ENCODE measurements at places on chromosomes 16 and 17.

DNA sequence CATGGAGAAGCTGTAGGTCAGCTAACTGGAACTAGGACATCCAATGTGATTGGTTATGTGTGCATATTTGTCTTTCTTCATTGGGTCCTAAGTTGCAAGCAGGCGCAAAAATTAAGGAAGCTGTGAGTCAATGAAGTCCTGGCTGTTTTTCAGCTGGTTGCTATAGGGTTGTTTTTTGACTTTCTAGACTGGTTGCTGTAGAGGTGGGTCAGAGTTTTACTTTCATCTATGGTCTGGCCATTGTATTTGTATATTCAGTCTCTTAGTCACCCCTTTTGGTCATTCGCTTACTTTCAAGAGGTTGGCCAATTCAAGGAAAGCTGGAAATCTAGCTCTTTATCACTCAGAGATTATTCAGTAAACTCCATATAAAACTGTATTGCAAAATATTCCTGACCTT is 62.0 kb upstream of the AMZ2 start:
- no peak for DNase-seq

GRCh38 chr16:10561425-10561824 is 19.0 kb downstream of the EMP2 start:
- DNase-seq = no peak

DNA sequence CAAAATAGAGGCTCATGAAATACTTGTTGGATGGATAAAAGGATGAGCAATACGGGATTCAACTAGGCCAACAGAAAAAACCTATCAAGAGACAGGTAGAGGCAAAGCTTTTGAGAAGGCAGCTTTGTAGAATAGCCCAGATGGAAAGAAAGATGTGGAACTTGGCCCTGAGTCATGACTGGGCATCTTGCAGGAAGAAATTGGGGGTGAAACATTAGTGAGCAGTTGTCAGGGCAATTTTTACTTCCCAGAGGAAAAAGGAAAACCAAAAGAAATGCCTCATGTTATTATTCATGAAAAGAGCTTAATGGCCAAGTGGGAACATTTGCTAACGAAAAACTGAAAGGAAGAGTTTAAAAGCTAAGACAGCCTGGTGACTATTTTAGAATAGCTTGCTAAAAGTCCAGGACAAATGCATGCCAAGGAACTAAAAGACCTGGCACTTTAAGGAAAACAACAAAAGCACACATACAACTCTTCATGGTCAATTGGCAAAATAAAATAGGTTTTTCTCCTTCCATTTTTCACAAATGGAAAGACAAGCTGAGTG is 180.1 kb downstream of the HS3ST3A1 start:
- no peak for DNase-seq

DNA sequence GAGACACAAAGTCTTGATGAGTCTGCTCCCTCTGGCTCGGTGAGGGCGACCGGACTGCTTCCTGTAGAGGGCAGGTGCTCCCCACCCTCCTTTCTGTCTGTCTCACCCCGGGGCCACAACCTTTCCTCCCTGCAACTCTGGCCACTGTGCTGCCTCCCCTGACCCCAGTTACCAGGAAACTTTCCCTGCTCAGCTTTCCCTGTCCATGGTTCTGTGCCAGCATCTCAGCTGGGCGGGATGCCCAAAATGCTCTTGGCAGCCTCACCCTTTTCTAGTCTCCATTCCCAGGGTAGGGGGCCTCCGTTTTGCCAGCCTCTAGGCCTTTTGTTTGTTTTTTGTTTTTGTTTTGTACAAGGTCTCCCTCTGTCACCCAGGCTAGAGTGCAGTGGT is 1.4 kb downstream of the PLD2 start:
- DNase-seq = no peak

GRCh38 chr17:76626442-76626841 is 17.1 kb downstream of the ST6GALNAC1 start:
- no peak for DNase-seq

GRCh38 chr16:30728899-30729672 is 19.1 kb upstream of the PHKG2 start:
- no peak for DNase-seq

DNA sequence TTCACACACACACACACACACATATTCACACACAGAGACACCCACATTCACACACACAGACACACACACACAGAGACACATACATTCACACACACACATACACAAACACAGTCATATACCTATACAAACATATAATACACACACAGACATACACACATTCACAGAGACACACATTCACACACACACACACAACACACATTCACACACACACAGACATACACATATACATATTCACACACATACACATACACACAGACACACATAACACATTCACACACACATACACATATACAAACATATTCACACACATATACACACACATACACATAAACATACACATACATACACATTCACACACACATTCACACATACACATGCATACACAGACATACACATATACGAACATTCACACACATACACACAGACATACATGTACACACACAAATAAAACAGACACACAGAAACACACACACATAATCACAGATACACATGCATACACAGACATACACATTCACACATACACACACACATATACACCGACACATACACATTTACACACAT is 7.9 kb downstream of the PRCD start:
- no peak for DNase-seq

- no peak for DNase-seq
Observed at GRCh38 chr16:6803176-6803575, 529.5 kb upstream of the RBFOX1 start.

- DNase-seq = no peak
Observed at GRCh38 chr16:2157480-2158261, 2.1 kb downstream of the TRAF7 start.

- DNase-seq = no peak
Observed at GRCh38 chr17:75637143-75637538, 3.9 kb downstream of the SMIM5 start.

- DNase-seq = no peak
Observed at GRCh38 chr16:56351481-56351880, 73.9 kb downstream of the AMFR start.

DNA sequence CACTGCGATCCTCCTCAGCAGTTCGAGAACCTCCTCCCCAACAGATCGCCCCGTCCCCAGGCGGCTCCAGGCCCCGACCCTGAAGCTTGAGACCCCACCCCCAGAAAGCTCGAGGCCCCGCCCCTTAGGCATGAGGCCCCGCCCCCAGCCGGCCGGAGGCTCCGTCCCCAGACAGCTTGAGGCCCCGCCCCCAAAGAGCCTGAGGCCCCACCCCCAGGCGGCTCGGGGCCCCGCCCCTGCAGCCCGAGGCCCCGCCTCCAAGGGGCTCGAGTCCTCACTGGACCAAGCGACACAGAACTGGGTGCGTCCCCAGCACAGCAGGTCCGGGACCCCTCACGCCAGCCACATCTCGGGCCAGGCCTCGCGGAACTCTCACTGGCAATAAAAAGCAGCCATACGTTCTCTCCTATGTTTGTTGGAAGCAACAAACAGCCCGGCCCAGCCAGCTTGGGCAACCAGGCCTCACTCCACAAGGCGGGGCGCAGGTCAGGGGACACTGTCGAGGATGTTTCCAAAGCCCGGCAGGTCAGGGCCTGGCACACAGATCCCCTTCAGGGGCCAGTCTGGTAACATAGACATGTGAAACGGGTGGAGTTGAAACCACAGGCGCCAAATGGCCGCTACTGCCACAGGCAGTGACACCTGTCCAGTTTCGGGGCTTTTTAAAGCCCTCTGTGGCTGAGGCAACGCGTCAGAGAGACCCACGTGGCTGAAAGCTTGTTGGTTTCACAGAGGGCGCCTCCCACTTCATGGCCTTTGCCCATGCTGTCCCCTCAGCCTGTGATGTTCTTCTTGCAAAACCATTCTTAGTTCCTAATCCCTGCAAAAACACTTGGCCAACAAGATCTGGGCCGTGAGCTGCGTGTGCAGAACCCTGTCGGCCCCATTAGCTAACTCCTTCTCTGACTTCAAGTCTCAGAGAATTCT is 224.2 kb downstream of the PARN start:
- no peak for DNase-seq

- DNase-seq = no peak
Observed at GRCh38 chr17:55996826-55997225, 156.4 kb upstream of the ANKFN1 start.

DNA sequence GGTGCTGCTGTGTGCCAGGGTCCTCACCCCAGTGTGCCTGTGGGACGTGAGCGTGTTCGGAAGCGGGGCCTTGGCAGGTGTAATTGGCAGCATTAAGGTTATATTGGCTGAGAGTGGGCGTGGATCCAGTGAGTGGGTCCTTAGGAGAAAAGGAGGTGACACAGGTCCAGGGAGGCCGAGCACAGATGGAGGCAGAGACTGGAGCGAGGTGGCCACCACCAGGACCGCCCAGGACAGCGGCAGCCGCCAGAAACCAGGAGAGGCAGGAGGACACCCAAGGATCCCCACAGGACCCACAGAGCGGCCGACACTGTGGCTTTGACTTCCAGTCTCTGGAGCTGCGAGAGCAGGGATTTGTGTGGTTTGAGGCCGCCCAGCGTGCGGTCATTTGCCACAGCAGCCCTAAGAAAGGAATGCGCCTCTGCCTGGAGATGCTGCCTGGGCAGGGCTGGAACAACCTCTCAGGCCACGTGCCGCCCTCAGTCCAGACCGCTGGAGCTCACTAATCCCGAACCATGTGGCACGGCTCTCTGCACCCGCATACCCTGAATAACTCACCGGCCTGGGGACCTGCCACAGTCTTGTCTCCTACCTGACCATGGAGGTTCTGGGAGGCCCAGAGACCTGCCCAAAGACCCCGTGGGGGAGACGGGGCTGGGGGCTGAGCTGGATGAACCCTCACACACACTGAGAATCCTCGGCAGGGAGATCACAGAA is 45.4 kb downstream of the SOX8 start:
- no peak for DNase-seq

- no peak for DNase-seq
Observed at GRCh38 chr17:15942207-15942833, 2.6 kb upstream of the ADORA2B start.

DNA sequence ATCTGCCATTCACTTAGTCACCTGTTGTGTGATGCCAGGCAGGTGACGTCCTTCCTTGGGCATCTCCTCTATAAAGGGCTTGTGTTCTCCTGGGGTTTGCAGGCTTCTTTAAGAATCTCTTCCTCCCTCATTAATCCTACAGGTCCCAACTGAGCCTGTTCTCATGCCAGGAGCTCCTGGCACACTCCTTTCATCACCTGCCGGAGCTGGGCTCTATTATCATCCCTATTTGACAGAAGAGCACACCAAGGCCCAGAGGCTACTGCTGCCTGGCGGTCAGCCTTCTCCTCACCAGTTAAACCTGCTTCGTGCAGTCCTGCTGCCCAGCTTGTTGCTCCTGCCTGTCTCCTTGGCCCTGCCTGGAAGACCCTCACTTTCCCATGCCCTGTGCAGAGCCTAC is 51.2 kb downstream of the RAI1 start:
- DNase-seq = no peak

DNA sequence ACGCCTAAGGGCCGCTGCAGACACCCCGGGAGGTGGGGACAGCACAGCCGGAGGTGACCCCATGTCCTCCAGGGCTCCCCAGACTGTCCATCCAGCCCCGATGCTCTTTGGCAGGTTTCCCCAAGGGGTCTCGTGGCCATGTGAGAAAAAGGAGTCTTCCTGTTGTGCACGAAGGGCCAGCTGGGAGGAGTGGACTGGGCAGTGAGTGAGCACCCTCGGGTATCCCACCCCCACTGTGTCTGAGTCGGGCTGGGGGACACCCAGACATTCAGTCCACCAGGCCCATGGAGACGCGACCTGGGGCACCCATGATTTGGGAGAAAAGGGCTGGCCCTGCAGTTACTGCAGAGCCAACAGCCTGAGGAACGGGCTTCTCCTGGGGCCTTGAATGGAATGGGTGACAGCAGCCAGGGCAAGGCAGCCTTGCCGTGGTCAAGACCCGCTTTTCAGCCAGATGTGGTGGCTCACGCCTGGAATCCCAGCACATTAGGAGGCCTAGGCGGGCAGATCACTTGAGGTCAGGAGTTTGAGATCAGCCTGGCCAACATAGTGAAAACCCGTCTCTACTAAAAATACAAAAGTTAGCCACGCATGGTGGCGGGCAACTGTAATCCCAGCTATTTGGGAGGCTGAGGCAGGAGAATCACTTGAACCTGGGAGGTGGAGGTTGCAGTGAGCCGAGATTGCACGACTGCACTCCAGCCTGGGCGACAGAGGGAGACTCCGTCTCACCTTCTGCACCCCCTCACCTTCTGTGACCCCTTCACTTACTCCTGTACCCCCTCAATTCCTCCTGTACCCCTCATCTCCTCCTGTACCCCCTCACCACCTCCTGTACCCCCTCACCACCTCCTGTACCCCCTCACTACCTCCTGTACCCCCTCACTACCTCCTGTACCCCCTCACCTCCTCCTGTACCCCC is 24.1 kb upstream of the CAPN15 start:
- DNase-seq = no peak

- DNase-seq = peak; percentile 73
Observed at GRCh38 chr16:22318690-22319358, 21.6 kb downstream of the POLR3E start.

DNA sequence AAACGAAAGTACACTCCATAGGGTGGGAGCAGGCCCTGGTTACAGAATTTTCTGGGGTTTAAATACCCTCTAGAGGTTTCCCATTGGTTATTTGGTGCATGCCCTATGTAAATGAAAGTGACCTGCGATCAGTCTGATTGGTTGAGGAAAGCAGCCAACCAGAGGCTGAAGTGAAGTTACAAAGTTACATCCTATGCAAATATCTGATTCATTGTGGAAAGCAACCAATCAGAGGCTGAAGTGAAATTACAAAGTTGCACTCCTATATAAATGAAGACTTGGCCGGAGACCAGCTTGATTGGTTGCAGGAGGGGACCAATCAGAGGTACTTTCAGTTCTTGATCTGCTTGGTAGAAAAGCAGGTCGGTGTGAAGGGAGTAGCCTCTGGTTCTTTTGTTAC is 24.4 kb downstream of the NAA60 start:
- DNase-seq = no peak

DNA sequence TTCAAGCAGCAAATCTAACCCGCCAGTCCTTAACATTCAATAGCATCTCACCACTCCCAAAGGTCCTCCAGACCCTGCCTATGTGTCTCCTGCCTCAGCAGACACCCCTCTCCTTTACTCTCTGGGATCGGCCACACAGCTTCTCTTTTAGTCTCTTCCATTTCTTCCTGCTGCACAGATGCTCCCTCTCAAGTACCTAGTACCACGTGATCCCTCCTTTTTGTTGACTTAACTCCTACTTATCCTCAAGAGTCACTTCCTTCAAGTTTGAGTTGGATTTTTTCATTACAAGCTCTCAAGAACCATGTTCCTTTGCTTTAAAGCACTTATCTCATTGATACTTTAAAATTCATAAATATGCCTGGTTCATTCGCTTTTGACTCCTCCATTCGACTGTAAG is 24.9 kb downstream of the AMFR start:
- DNase-seq = no peak

GRCh38 chr17:72462814-72463213 is 342.0 kb downstream of the SOX9 start:
- DNase-seq = no peak

GRCh38 chr17:64269687-64270649 is 6.9 kb upstream of the TEX2 start:
- DNase-seq = no peak

- no peak for DNase-seq
Observed at GRCh38 chr16:24993722-24994686, 21.2 kb downstream of the ARHGAP17 start.

GRCh38 chr17:44518032-44518431 is 14.8 kb upstream of the GPATCH8 start:
- no peak for DNase-seq
